CD4-positive, alpha-beta T cell (primary cell): ENCODE measurements at places on chromosomes 12 and 14.

GRCh38 chr14:87175175-87175574, 817.8 kb downstream of the GALC start:
- no peak overlapping the region for H3K4me3 ChIP-seq
- no peaks in the 10 kb centered on the region for H3K4me1 ChIP-seq
- no peaks in the 10 kb centered on the region for H3K36me3 ChIP-seq
- no peak overlapping the region for H3K27ac ChIP-seq
- no peaks in the 10 kb centered on the region for H3K27me3 ChIP-seq

DNA sequence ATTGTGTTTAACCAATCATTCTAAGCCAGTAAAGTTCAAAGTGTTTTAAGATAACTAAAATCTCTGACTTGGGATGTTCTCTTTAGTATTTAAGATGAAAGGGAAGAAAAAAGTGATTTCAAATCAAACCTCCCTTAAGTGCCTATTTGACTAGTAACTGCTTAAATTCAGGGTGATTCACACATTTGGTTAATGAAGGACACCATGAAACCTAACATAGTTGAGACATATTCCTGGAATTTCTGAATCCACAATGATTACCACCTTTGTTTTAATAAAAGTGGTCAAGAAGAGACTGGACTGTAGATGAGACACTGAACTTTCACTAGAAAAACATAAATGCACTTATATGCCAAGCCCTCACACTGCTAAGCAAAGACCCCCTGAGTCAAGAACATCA, 138.7 kb downstream of the MED13L start:
- no peak overlapping the region for H3K27ac ChIP-seq
- H3K27me3 ChIP-seq, result no peaks in the 10 kb centered on the region
- DNase-seq, result no peak
- peaks cover 12% of the 10 kb centered on the region for H3K4me1 ChIP-seq

- no peaks in the 10 kb centered on the region for H3K4me1 ChIP-seq
- H3K27me3 ChIP-seq, result no peaks in the 10 kb centered on the region
- H3K36me3 ChIP-seq, result peaks cover 82% of the 10 kb centered on the region
- H3K27ac ChIP-seq, result no peak overlapping the region
These were observed 29.1 kb downstream of the APPL2 start for GRCh38 chr12:105206686-105207374.

DNA sequence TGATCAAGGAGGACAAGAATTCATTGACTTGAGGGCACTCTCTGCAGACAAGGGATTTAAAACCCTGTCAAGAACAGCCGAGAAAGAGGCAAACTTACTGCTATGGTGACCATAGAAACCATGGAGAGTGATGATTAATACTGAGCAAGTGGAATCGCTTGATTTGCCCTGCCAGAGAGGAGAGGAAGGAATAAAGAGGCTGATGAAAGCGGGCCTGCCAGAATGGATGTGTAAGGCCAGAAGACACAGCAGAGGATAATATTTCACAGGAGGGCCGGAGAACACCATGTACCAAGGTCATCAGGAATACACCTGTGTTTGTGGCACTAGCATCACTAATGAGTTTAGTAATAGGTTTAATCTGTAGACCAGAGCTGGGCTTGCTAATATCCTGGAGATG, 221.8 kb upstream of the DCN start:
- no peak overlapping the region for H3K4me3 ChIP-seq
- no peaks in the 10 kb centered on the region for H3K27me3 ChIP-seq
- no peaks in the 10 kb centered on the region for H3K4me1 ChIP-seq
- H3K27ac ChIP-seq, result no peak overlapping the region

GRCh38 chr14:35420036-35420811, 15.7 kb upstream of the NFKBIA start:
- DNase-seq, result no peak
- H3K27me3 ChIP-seq, result no peaks in the 10 kb centered on the region
- H3K36me3 ChIP-seq, result no peaks in the 10 kb centered on the region
- no peak overlapping the region for H3K4me3 ChIP-seq
- H3K4me1 ChIP-seq, result peaks cover 35% of the 10 kb centered on the region
- H3K27ac ChIP-seq, result no peak overlapping the region

DNA sequence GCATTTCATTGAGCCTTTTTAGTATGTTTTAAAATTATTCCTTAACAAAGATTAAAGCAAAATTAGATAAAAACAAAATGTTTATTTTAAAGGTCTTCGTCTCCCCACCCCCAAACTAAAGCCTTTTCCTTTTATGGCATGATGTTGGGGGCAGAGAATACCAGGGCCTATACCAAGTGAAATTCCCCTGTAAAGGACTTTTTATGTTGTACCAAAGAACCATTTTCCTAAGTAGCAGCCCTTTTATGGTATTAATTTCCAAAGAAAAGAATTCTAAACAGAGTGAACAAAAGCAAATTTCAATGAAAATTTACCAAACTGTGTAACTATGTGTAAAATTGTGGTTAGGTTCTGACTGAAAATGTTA, 71.9 kb upstream of the GNPNAT1 start:
- H3K4me3 ChIP-seq, result no peak overlapping the region
- H3K4me1 ChIP-seq, result no peaks in the 10 kb centered on the region
- no peaks in the 10 kb centered on the region for H3K27me3 ChIP-seq
- DNase-seq, result no peak

DNA sequence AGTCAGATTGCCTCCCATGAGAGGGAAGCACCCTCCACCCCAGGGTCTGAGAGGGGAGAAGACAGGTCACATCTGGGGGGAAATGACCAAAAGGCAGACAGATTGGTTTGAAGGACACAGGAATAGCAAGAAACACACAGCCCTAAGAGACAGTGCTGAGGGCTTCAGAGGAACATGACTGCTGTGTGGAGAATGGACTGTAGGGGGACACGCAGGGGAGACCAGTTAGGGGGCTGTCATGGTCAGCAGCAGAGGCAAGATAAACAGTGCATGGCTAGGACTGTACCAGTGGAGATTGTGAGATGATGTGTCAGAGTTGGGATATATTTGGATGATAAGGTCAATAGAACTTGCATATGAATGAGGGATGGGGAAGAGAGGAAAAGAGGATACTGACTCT, 19.7 kb downstream of the SMUG1 start:
- no peak overlapping the region for H3K4me3 ChIP-seq
- H3K27me3 ChIP-seq, result peaks cover 24% of the 10 kb centered on the region
- DNase-seq, result no peak

DNA sequence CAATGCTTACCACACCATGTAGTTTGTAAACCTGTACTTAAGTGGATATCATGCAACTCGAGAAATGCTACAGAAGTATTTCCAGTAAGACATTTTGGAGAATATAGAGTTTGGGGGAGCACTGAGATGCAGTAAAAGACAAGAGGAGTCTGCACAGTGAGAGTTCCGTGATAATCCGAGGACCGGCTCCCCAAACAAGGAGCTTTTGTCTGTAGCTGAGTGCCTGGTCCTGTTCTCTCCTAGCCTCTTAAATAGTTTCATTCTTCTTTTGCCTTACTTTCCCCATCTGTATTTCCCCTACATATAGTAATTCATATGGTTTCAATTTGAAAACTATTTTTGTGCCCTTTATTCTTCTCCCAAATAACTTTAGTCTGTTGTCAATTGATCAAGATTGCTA, 364.1 kb downstream of the EGLN3 start:
- H3K4me1 ChIP-seq, result no peaks in the 10 kb centered on the region
- no peak for DNase-seq
- H3K4me3 ChIP-seq, result no peak overlapping the region
- no peak overlapping the region for H3K27ac ChIP-seq
- no peaks in the 10 kb centered on the region for H3K36me3 ChIP-seq

- no peak overlapping the region for H3K4me3 ChIP-seq
- no peak for DNase-seq
- no peaks in the 10 kb centered on the region for H3K27me3 ChIP-seq
These were observed 86.8 kb downstream of the RFLNA start for GRCh38 chr12:124381456-124382296.

GRCh38 chr14:27077710-27078109, 479.9 kb upstream of the NOVA1 start:
- H3K27ac ChIP-seq, result no peak overlapping the region
- DNase-seq, result no peak

GRCh38 chr12:120455302-120455701, 9.1 kb downstream of the GATC start:
- no peaks in the 10 kb centered on the region for H3K27me3 ChIP-seq
- H3K4me1 ChIP-seq, result peaks cover 3% of the 10 kb centered on the region
- no peak overlapping the region for H3K27ac ChIP-seq

- H3K27me3 ChIP-seq, result peaks cover 10% of the 10 kb centered on the region
- peaks cover 4% of the 10 kb centered on the region for H3K4me1 ChIP-seq
- H3K36me3 ChIP-seq, result no peaks in the 10 kb centered on the region
- H3K27ac ChIP-seq, result no peak overlapping the region
- no peak overlapping the region for H3K4me3 ChIP-seq
These were observed 13.9 kb upstream of the KRT80 start for GRCh38 chr12:52205612-52206303.

- no peaks in the 10 kb centered on the region for H3K36me3 ChIP-seq
- H3K4me1 ChIP-seq, result no peaks in the 10 kb centered on the region
- H3K27me3 ChIP-seq, result no peaks in the 10 kb centered on the region
- DNase-seq, result no peak
- H3K4me3 ChIP-seq, result no peak overlapping the region
- H3K27ac ChIP-seq, result no peak overlapping the region
These were observed 77.2 kb downstream of the BHLHE41 start for GRCh38 chr12:26047401-26048226.

- H3K4me1 ChIP-seq, result peaks cover 34% of the 10 kb centered on the region
- no peaks in the 10 kb centered on the region for H3K36me3 ChIP-seq
- peaks cover 5% of the 10 kb centered on the region for H3K27me3 ChIP-seq
- H3K4me3 ChIP-seq, result peak overlapping the region; percentile 84
These were observed 1.7 kb downstream of the AJUBA start for GRCh38 chr14:22980672-22981089.

- no peak for DNase-seq
- no peak overlapping the region for H3K4me3 ChIP-seq
These were observed 41.1 kb downstream of the GUCY2C start for GRCh38 chr12:14655284-14655683.

- no peaks in the 10 kb centered on the region for H3K27me3 ChIP-seq
- H3K36me3 ChIP-seq, result no peaks in the 10 kb centered on the region
- no peak overlapping the region for H3K4me3 ChIP-seq
- H3K4me1 ChIP-seq, result peaks cover 7% of the 10 kb centered on the region
These were observed 14.2 kb downstream of the ZNF641 start for GRCh38 chr12:48336564-48336963.

GRCh38 chr14:39302124-39302810, 68.6 kb downstream of the MIA2 start:
- H3K4me3 ChIP-seq, result no peak overlapping the region
- no peaks in the 10 kb centered on the region for H3K4me1 ChIP-seq
- H3K36me3 ChIP-seq, result peaks cover 57% of the 10 kb centered on the region
- no peaks in the 10 kb centered on the region for H3K27me3 ChIP-seq

- H3K4me1 ChIP-seq, result peaks cover 28% of the 10 kb centered on the region
- H3K36me3 ChIP-seq, result no peaks in the 10 kb centered on the region
- H3K27ac ChIP-seq, result no peak within 1 kb of the TSS
- DNase-seq, result peak; percentile 35
- no peaks in the 10 kb centered on the region for H3K27me3 ChIP-seq
- peak within 1 kb of the TSS; percentile 81 for H3K4me3 ChIP-seq
These were observed at the start of gene FLVCR2 for GRCh38 chr14:75578102-75578785. FLVCR2 (plus strand) TSS chr14:75578620; CDS start chr14:75578973, 353 bp downstream.

- peak; percentile 95 for DNase-seq
- peaks cover 17% of the 10 kb centered on the region for H3K4me1 ChIP-seq
- H3K36me3 ChIP-seq, result peaks cover 11% of the 10 kb centered on the region
- H3K27ac ChIP-seq, result peak within 1 kb of the TSS; percentile 93
These were observed at the start of gene ATF7IP for GRCh38 chr12:14365294-14366208. ATF7IP (plus strand) TSS chr12:14365682; CDS start chr12:14423916, 58,234 bp downstream.

- H3K4me1 ChIP-seq, result no peaks in the 10 kb centered on the region
- DNase-seq, result no peak
- no peaks in the 10 kb centered on the region for H3K36me3 ChIP-seq
- H3K27me3 ChIP-seq, result no peaks in the 10 kb centered on the region
These were observed 118.8 kb downstream of the DPF3 start for GRCh38 chr14:72774894-72775620.

DNA sequence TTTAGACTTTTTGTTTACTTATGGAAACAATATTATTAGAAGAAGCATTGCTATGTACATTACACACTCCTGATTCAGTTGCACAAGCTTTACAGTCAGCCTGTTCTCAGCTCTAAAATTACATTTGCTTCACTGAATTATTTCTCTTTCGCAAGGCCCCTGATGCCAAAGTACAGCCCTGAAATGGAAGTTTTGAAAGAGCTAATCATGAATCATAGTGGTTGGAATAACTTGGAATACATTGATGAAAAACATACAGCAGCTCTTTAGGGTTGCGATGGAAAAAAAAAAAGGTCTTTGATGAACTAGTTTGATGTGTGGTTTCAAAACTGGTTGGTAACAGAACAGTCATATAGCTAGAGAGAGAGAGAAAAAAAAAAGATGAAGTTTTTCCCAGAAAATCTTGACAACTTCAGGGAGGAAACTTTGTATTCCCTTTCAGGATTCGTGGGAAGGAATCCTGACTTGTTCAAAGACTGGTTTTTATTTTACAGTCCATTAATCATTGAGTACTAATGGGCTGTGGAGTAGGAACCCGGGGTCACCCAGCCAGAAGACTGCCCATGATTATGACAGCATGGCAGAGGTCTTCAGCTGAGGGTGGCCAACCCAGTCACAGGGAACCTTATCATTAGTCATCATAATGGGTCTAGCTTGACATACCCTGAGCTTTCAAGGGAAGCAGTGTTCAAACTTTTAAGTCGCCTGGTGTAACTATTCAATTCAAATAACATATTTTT, 460.1 kb downstream of the NAV3 start:
- H3K4me1 ChIP-seq, result no peaks in the 10 kb centered on the region
- H3K36me3 ChIP-seq, result no peaks in the 10 kb centered on the region
- H3K27ac ChIP-seq, result no peak overlapping the region

GRCh38 chr12:68959891-68960464, 27.0 kb upstream of the CPM start:
- DNase-seq, result no peak
- H3K4me1 ChIP-seq, result peaks cover 5% of the 10 kb centered on the region
- H3K27me3 ChIP-seq, result no peaks in the 10 kb centered on the region
- H3K36me3 ChIP-seq, result no peaks in the 10 kb centered on the region
- H3K4me3 ChIP-seq, result no peak overlapping the region

DNA sequence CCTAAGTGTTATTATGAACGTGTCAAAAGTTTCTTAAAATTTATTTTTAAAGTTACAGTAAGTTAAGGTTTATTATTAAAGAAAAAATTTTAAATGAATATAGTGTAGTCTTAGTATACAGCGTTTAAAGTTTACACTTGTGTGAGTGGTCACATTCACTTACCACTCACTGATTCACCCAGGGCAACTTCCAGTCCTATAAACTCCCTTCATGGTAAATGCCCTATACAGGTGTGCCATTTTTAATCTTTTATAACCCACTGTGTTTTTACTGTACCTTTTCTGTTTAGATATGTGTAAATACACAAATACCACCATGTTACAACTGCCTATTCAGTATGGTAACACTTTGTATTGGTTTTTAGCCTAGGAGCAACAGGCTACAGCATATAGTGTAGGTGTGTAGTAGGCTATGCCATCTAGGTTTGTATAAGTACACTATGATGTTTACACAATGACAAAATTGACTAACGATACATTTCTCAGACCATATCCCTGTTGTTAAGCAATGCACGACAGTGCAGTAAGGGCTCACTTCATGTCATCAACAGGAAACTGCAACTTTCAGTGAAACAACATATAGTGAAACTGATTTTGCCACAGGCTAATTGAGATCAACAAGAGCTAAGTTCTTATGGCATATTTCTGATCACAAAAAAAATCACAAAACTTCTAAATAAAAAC, 112.0 kb upstream of the TMCC3 start:
- H3K27ac ChIP-seq, result no peak overlapping the region
- H3K36me3 ChIP-seq, result no peaks in the 10 kb centered on the region
- no peak for DNase-seq
- H3K4me3 ChIP-seq, result no peak overlapping the region
- H3K4me1 ChIP-seq, result no peaks in the 10 kb centered on the region
